ENCODE measurements at places on chromosomes 1 and 21. TPM values are rescaled to one million over a fixed set of nuclear protein-coding genes. Genes with fewer than 3 reads are reported as not detected.

- DNase-seq: no peak
- no peaks in the 10 kb centered on the region for H3K4me1 ChIP-seq
- peaks cover 4% of the 10 kb centered on the region for H3K27me3 ChIP-seq
- H3K36me3 ChIP-seq: no peaks in the 10 kb centered on the region
- H3K27ac ChIP-seq: no peak overlapping the region
Measured at GRCh38 chr1:54904476-54905048, 17.6 kb upstream of the DHCR24 start.

DNA sequence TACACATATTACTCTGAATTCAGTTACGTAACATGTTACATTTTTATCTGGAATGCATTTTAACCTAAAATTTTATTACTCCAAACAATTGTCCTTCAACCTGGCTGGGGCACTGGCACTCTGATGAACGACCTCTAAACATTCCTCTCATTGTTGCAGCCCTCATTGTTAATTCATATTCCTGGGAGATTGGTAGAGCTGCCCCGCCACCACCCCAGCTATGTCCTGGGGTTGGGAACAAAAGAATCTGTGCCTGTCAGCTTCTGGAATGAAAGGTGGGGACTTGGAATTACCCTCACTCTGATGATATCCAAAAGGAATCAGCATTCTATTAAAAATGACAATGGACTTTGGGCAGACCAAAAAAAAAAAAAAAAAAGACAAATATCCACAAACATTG lies 38.0 kb upstream of the DESI2 start:
- H3K36me3 ChIP-seq: no peaks in the 10 kb centered on the region
- no peak for DNase-seq
- no peaks in the 10 kb centered on the region for H3K4me1 ChIP-seq
- no peak overlapping the region for H3K4me3 ChIP-seq
- no peaks in the 10 kb centered on the region for H3K27me3 ChIP-seq

DNA sequence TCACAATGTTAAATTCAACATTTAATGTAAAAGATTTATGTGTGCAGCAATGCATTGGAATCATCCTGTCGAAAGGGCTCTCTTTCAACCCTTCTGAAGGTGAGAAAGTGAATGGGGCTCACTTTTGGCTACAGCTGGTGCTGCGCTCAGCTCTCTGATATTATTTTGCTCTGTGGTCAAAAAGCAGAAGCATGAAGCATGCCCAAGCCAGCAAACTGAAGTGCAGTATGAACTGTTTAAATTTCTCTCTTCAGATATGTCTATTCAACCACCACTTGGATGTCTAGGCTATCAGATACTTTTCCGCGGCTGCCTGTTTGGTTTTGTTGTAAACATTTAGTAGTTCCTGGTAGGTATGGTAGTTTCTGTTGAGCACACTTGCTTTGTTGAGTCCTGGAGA lies 216.9 kb upstream of the TMPRSS15 start:
- H3K4me3 ChIP-seq: no peak overlapping the region
- no peaks in the 10 kb centered on the region for H3K4me1 ChIP-seq
- no peak overlapping the region for H3K27ac ChIP-seq
- no peaks in the 10 kb centered on the region for H3K27me3 ChIP-seq

GRCh38 chr1:67294836-67295617 lies 12.6 kb upstream of the IL12RB2 start:
- H3K27ac ChIP-seq: no peak overlapping the region
- no peaks in the 10 kb centered on the region for H3K36me3 ChIP-seq
- no peak for DNase-seq
- no peak overlapping the region for H3K4me3 ChIP-seq

GRCh38 chr1:220768126-220768601 lies 18.5 kb upstream of the MTARC1 start:
- no peaks in the 10 kb centered on the region for H3K4me1 ChIP-seq
- no peak overlapping the region for H3K4me3 ChIP-seq
- H3K36me3 ChIP-seq: peaks cover 2% of the 10 kb centered on the region

GRCh38 chr21:33789697-33790096 lies 125.9 kb downstream of the ATP5PO start:
- H3K4me1 ChIP-seq: no peaks in the 10 kb centered on the region
- no peak overlapping the region for H3K4me3 ChIP-seq
- no peaks in the 10 kb centered on the region for H3K27me3 ChIP-seq
- H3K27ac ChIP-seq: no peak overlapping the region
- H3K36me3 ChIP-seq: peaks cover 4% of the 10 kb centered on the region

DNA sequence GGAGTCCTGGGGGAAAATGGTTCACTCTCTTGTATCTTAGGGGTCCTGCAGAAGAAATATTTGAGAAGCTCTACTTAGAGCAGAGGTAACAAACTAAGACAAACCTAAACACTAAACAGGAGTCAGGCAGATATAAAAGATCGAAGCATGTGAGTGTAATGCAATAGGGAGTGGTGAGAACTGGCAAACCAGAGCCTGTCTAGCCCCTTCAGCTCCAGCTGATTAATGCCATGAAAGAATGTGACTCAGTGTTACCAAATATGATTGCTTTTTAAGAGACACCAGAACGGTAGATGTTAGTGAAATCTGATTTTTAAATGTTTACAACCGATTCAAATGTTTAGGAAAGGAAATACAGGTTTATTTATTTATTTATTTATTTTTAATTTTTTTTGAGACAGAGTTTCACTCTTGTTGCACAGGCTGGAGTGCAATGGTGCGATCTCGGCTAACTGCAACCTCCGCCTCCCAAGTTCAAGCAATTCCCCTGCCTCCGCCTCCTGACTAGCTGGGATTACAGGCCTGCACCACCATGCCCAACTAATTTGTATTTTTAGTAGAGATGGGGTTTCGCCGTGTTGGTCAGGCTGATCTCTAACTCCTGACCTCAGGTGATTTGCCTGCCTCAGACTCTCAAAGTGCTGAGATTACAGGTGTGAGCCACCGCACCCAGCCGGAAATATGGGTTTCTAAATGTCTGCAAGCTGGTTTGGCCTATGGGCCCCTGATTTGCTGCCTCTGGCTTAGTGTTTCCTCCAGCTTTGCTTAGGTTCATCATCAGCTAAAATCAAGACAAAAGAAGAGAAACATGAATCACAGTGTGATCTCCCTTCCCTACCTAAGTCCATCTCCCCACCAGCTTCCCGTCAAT lies 12.2 kb downstream of the TXNIP start:
- H3K27ac ChIP-seq: no peak overlapping the region
- H3K27me3 ChIP-seq: no peaks in the 10 kb centered on the region
- peaks cover 29% of the 10 kb centered on the region for H3K4me1 ChIP-seq
- H3K36me3 ChIP-seq: no peaks in the 10 kb centered on the region
- DNase-seq: no peak
- no peak overlapping the region for H3K4me3 ChIP-seq

DNA sequence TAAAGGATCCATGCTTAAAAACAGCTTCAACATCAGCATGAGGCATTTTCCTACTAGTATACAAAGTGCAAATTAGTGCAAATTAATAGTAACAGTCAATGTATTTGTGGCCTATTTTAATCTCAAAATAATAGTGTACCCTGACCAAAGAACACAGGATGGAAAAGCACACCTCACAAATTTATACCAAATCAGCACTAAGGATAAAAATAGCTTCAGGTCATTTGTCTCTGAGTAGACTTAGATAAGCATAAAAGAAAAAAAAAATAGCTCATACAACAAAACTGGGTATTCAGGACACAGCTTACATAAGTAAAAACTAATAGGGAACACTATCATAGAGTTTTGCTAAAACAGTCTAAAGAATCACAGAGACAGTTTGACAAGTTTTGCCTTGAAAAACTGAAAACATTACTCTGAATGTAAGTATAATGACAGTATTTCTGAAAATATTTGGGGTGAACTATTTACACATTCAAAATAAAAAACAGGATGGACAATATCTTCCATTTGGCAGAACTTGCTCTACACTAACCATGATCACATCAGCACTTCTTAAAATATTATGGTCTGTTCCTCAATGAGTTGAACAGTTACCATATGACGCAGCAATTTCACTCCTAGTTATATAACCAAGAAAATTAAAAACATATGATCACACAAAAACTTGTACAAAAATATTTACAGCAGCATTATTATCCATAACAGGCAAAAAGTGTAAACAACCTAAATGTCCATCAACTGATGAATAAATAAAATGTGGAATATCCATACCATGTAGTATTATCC lies 46.3 kb downstream of the RNF115 start:
- H3K4me1 ChIP-seq: peaks cover 19% of the 10 kb centered on the region
- no peak overlapping the region for H3K27ac ChIP-seq
- H3K4me3 ChIP-seq: no peak overlapping the region
- no peaks in the 10 kb centered on the region for H3K36me3 ChIP-seq
- no peaks in the 10 kb centered on the region for H3K27me3 ChIP-seq

- H3K4me3 ChIP-seq: peak overlapping the region; percentile 50
- DNase-seq: peak; percentile 36
- H3K27me3 ChIP-seq: no peaks in the 10 kb centered on the region
- peak overlapping the region; percentile 54 for H3K27ac ChIP-seq
Measured at GRCh38 chr1:11802973-11803885, 2.5 kb downstream of the MTHFR start.

- 0 out of 2 replicates have a peak, but pooled peaks cover 3% of the 10 kb centered on the region for H3K27me3 ChIP-seq
- no peaks in the 10 kb centered on the region for H3K4me1 ChIP-seq
- DNase-seq: no peak
- no peaks in the 10 kb centered on the region for H3K36me3 ChIP-seq
Measured at GRCh38 chr1:69613414-69613813, 45.7 kb downstream of the LRRC7 start.

GRCh38 chr1:84574936-84575335 lies 696 bp upstream of the CTBS start:
- no peak overlapping the region for H3K27ac ChIP-seq
- H3K36me3 ChIP-seq: peaks cover 2% of the 10 kb centered on the region
- H3K4me3 ChIP-seq: peak overlapping the region; percentile 92
- no peaks in the 10 kb centered on the region for H3K27me3 ChIP-seq

GRCh38 chr1:42034426-42034825 lies 115.7 kb upstream of the HIVEP3 start:
- no peaks in the 10 kb centered on the region for H3K36me3 ChIP-seq
- H3K27ac ChIP-seq: no peak overlapping the region
- peaks cover 10% of the 10 kb centered on the region for H3K4me1 ChIP-seq
- H3K4me3 ChIP-seq: peak overlapping the region; percentile 81
- DNase-seq: no peak

DNA sequence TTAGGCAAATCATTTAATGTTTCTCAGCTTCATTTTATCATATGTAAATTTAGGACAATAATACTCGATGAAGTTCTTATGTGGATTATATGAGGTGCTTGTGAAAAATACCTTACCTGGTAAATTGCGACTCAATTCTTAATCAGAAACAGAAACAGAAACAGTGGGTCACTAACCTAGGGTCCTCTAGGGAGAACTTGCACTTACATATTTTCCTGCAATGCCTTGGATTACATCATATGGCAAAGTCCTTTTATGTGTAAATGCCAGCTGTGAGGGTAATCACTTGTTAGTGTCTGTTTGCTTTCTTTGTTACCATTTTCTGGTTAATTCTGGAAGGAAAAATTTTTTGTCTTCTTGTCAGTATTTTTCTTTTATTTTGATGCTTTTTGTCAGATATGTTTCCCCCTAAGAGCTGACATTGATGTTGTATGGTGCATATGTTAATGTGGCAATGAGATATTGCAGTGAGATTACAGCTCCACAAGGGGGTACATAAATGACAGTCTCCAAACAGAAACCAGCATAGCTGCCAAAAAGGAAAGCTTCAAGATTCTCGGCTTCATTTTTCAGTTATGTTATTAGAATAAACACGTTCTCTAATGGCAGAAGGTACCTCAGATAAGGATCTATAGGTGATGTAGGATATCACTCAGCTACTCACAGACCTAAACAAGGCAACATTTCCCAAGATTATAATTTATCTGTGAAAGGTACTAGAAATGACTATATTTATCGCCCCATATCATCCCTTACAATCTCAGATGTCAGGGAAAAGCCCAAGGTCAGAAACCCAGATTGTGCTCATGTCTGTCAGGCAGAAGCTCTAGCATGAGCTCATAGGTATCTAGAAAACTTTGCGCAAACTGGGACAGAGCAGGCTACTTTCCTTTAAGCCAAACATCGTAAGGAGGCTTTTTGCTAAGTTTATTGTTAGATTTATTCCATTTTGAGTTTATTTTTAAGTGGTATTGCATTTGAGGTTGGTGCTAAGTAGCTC lies 119.9 kb downstream of the FASLG start:
- no peak overlapping the region for H3K4me3 ChIP-seq
- no peaks in the 10 kb centered on the region for H3K27me3 ChIP-seq
- H3K4me1 ChIP-seq: no peaks in the 10 kb centered on the region

- no peaks in the 10 kb centered on the region for H3K36me3 ChIP-seq
- no peak overlapping the region for H3K27ac ChIP-seq
- no peaks in the 10 kb centered on the region for H3K27me3 ChIP-seq
- no peak overlapping the region for H3K4me3 ChIP-seq
Measured at GRCh38 chr1:201731592-201731991, 97.4 kb upstream of the IPO9 start.

DNA sequence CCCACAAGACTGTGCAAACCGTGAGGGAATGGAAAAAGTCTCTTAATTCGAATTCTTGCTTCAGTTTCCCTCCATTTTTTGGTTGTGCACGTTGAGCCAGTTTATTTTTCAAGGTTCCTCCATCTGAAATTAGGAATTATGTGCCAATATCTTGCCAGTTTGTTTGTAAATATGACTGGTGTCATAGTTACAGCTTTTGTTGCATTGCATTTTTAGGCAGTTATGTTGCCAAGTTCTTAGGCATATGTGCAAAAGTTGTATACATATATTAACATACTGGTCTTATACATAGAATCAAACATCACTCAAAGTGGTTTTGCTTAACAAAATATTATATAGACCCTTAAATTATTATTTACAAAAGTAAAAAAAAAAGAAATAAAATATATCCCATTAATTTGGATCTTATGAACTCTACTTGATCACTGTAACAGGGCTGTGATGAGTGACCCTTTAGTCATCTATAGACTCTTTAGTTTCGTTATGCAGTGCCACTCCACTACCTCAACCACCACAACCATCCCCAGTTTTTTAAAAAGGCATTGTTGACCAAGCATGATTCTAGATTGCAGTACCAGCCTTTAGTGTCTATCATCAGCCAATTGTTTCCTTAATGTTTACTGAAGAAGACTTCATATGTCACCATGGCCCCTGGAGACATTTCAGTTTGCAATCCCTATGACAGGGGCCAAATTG lies 20.9 kb upstream of the DYNLT5 start:
- H3K36me3 ChIP-seq: no peaks in the 10 kb centered on the region
- H3K4me3 ChIP-seq: no peak overlapping the region
- no peak overlapping the region for H3K27ac ChIP-seq
- H3K27me3 ChIP-seq: no peaks in the 10 kb centered on the region

Gene TMEM82
- not detected for total RNA-seq

Gene ABCA4
- total RNA-seq: 0.22 TPM

Gene MCOLN2
- 11.3 TPM for total RNA-seq

Gene SLC1A7
- total RNA-seq: not detected

Gene USP48
- total RNA-seq: 54.8 TPM

Gene TIAM1
- 47.8 TPM for total RNA-seq
